ENCODE measurements at places on chromosomes 1 and 21.

GRCh38 chr1:89198491-89199072, at the start of gene GBP4:
TSS of gene GBP4 (minus strand) at chr1:89198942. CDS start at chr1:89198834, 108 bp downstream.
- DNase-seq, result peak; percentile 11

DNA sequence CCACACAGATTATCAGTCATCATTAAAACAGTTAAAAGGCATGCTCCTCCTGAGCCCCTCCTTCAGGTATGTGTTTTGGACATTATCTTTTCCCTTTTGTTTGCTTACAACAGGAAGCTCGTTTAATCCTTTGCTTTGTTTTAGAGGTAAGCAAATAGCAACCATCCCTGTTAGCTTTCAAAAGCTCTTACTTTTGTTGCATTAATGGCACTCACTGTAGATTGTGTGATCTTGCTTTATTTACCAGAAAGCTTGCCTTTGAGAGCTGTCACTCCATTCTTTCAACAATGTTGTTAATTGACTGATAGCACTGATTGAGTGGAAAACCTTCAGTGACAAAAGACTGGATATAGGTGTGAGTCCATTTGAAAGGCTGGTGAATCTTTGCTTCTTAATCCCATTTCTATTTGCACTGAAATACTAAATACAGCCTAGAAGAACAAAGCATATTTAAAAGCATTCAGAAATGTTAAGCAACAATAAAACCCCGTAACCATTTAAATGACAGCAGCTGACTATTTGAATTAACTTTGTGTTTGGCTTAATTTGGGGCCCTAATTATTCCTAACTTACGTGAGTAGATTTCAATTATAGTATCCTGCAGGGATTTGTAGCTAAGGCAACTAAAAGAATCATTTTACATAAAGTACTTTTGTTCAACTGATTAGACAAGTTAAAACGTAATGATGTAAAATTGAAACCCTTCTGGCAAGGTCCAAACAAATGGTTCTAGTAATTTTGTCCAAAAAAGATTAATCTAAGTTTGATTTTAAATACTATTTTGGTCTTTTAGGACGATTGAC, 48.3 kb downstream of the ADGRL2 start:
- DNase-seq, result no peak

DNA sequence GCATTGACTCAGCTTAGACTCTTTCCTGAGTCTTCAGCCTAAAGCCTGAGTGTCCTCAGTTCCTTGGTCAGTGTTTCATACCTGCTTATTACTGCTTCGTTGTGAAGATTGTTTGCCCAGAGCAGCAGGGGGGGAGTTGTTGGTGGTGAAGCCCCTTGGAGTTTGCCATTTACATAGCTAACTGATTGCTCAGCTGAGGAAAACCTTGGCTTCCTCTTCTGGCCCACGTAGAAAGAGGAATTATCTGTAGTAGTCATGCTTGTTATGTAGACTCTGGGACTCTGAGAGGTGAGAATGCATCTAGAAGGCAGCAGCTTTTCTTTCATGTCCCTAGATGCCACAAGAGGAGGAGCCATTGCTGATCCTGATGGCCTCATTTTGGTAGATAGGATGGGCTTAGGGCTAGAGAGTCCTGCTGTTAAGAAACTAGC, 125.9 kb downstream of the MAST2 start:
- no peak for DNase-seq

DNA sequence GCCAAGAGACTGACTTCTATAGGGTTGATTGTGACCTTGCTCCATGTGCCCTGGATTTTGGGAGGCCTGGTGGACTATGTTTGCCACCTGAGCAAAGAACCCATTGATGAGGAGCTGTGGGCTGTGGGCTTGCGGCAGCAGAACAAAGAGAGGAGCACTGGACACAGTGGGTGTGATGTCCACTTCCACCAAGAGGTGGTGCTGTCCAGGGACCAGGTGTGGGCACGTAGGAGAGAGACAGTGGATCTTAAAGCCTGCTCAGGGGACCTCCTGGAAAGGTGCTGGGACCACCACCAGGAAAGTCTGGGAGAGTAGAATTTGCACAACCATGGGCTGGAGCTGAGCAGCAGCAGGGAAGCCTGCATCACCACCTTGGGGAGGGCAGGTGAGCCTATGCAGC, 106.7 kb upstream of the ETS2 start:
- DNase-seq, result no peak

DNA sequence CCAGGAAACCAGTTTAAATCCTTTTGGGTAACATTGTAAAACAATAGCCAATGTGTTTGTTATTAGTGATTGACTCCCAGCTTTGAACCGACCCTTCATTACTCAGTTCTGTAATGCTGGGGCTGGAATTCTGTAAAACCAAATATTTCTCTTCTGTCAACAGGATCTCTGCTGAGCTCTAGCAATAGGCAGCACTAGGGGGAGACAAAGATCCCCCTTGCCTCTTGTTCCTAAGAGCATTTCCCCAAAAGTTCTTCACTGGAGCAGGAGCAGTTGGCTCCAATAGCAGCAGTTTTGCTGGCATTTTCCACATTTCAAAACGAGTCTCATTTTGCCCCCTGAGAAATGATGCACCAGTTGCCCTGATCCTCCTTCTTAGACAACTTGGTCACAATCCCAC, 1671.1 kb downstream of the MRPL39 start:
- DNase-seq, result no peak

DNA sequence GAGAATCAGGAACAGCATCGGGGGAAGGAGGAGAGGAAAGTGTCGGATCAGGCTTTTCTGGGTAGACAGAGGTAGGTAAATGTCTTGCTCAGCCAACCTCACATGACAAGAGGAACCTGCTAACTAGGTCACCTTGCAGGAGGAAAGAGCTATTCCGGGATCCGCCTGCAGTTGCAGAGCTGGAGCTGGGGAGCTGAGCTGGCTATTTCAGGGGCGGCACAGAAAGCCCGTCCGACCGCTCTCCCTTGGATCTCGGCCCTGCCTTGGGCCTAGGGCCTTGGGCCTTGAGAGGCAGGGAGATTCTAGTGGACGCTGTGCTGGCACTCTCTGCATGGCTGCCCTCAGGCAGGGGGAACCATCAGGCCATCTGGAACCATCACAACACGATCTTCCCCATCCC, 56.5 kb upstream of the CTPS1 start:
- no peak for DNase-seq

- DNase-seq, result no peak
Measured at GRCh38 chr1:27491748-27492700, 2.1 kb upstream of the WASF2 start.

- no peak for DNase-seq
Measured at GRCh38 chr1:23402286-23403037, 22.1 kb downstream of the TCEA3 start.

DNA sequence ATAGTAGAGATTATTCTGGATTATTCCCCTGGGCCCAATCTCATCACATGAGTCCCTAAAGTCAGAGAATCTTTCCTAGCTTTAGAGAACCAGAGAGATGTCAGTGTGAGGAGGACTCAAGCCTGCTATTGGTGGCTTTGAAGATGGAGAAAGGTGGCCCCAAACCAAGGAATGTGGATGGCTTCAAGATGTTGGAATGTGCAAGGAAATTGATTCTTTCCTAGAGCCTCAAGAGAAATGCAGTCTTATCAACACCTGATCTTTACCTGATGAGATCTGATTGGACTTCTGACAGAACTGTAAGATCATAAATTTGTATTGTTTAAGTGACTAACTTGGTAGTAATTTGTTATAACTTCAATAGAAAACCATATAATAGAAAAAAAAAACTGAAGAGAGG, 51.0 kb downstream of the NME7 start:
- DNase-seq, result no peak

GRCh38 chr1:107530543-107530942, 389.7 kb downstream of the NTNG1 start:
- DNase-seq, result no peak

DNA sequence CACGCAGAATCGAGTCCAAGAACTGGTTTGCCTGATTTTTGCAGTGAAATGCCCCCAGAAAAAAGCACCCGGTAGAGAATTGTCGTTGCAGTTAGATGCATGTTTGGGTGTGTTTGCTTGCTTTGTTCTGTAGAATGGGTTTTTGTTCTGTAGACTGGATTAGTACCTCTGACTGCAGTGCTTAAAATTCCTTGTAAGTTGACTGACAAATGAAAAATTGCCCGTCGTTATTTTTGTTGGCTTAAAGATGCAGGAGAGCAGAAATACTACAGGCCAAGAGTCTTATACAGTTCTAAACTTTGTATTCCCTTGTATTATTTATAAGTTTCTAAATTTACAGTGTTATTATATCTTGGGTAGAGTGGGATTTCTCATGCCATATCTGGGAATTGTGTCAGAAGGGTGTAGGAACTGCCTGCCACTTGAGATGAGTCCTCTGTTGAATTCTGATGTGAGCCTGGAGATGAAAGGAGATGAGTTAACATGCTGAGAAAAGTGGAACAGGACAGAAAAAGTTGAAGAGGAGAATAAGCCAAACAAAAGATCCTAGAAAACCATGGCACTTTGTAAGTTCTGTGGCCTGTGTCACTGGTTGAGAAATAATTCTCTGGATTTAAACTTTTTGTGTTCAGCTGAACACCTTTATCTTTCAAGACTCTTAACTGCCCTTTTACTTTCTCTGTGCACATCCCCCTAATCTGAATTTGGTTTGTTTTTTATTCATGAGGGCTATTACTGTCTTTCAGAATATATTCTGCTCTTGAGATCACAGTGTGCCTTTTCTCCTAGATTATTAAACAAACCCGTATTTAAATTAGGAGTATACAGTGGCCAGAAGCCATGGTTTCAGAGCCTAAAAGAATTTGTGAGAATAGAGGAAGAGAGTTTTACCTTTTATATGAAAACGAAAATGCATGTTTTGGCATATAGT, 1.4 kb downstream of the DESI2 start:
- no peak for DNase-seq

DNA sequence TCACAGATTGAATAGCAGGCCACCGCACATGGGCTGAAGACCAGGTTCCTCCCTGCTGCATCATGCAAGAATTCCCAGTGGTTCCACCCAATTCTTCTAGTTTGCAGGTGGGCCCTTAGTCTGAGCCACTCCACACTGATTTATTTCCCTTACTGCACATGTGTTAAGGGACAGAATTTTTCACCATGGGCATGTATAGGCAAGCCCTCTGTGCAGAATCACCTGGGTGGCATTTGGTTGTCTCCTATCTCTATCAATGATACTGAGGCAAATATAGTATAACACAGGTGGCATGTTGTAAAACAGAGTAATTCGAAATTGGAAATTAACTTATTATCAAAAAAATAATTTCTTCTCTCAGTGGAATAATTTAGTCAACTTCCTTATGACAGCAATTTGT, 1892.4 kb downstream of the NCAM2 start:
- no peak for DNase-seq

DNA sequence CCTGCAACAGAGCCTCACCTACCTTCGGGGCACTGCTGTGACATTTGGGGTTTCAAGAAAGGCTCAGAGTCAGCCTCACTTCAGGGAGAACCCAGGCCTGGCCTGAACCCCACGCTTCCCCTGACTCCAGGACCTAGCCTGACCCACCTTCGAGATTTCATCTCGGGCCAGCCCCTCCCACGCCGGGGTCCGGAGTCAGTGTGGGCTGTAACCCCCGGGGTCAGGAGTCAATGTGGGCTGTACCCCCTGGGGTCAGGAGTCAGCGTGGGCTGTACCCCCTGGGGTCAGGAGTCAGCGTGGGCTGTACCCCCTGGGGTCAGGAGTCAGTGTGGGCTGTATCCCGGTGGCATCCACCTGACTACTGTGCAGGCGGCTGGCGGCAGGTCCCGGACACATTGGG, 183.0 kb upstream of the RAB4A start:
- no peak for DNase-seq

- DNase-seq, result no peak
Measured at GRCh38 chr1:119374208-119374874, 5.8 kb downstream of the HAO2 start.

GRCh38 chr1:67700692-67701410, 15.8 kb downstream of the GADD45A start:
- DNase-seq, result no peak

- DNase-seq, result no peak
Measured at GRCh38 chr21:45607021-45607908, 36.3 kb upstream of the PCBP3 start.

DNA sequence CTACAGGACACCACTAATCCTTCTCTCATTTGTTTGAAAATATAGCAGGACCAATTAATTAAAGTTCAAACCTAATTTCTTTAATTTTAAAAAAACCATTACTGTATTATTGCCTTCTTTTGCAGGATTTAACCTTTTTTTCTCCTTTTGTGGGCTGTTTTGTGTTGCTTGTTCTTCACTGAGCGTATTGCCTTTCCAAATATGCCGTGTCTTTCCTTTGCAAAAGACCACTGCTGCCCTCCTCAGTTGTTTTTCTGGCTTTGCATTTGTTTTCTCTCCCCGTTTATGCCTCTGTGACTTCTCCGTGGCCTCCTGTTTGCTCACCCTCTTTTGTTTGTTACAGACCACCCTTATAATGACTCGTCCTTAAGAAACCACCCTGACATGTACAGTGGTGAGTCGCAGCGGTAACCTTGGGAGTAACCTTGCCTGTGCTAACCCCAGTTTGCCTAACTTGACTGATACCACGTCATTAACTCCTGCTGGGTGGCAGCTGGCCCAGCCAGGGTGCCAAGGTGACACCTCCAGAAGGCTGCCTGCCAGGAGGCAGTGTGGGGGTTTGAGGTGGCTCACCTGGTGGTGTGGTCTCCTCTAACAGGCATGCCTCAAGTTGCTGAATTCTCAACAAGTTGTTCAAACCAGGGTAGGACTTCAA, 81.1 kb upstream of the CNTN2 start:
- DNase-seq, result no peak

- no peak for DNase-seq
Measured at GRCh38 chr1:1086911-1087341, 12.8 kb upstream of the RNF223 start.

- no peak for DNase-seq
Measured at GRCh38 chr1:154445040-154445472, 39.9 kb downstream of the IL6R start.

DNA sequence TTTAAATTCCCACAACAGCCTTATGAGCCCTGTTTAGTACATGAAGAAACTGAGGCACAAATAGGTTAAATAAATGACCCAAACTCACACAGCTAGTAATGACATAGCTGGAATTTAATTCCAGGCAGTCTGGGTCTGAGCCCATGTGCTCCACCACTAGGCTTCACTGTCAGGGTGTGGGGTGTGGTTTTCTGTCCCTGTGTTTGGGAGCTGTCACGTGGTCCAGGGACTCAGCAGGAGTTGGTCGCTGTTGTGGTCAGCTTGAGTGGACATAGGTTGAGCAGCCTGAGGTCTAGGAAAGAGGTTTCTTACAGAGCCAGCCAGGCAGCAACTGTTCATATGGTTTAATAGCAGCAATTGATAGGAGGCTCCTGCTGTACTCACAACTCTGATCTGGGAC, 28.0 kb upstream of the KCNA10 start:
- DNase-seq, result no peak

GRCh38 chr1:41135196-41135947, 106.7 kb downstream of the SCMH1 start:
- no peak for DNase-seq

GRCh38 chr1:11266268-11267074, 4.1 kb upstream of the MTOR start:
- DNase-seq, result no peak

GRCh38 chr1:206705726-206706297, 21.1 kb downstream of the MAPKAPK2 start:
- no peak for DNase-seq

GRCh38 chr1:47684518-47684917, 246.7 kb downstream of the FOXD2 start:
- no peak for DNase-seq

GRCh38 chr1:213891989-213892902, 95.5 kb upstream of the PROX1 start:
- no peak for DNase-seq

- no peak for DNase-seq
Measured at GRCh38 chr1:96651517-96651916, 70.1 kb upstream of the PTBP2 start.

GRCh38 chr21:41901099-41901498, 22.0 kb upstream of the PRDM15 start:
- DNase-seq, result no peak

- no peak for DNase-seq
Measured at GRCh38 chr1:3772715-3773571, at the start of gene SMIM1. TSS of gene SMIM1 (plus strand) at chr1:3772749. CDS start at chr1:3775374, 2,625 bp downstream.
